ENCODE measurements at places on chromosomes 11 and 22.

- no peak for DNase-seq
These were observed 56.2 kb downstream of the MICAL3 start for GRCh38 chr22:17968126-17968525.

DNA sequence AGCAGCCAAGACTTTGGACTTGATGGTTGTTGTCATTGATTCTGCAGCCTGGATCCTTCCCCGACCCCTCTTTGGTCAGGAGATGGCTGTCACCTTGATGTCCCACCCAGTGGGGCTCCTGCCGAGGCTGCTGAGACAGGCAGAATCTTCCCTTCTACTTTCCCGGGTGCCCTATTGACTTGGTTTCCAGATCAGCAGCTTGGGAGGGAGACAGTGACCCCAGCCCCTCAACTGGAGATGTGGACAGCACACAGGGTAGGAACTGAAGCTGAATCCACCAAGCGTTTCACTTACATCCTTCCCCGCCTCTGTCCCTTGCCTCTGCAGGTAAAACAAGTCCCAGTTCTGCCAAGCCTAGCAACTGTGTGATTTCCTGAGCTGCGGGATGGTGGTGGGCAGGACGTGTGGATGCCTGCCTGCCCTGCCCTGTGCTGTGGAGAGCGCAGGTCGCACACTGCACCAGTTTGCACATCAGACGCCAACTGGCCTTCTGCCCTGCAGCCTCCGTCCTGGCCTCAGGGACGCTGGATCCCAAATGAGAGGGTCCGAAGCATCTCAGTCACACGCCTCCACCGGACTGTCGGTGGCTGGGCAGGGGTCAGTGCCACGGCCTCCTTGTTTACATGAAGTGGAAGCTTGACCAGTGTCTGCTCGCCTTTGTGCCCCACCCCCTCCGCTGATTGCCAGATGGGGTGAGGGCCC is 34.6 kb downstream of the FAM83F start:
- no peak for DNase-seq

- DNase-seq = no peak
These were observed 203.1 kb downstream of the RAB38 start for GRCh38 chr11:87972133-87972532.

GRCh38 chr11:106904826-106905225 is 113.5 kb downstream of the GUCY1A2 start:
- no peak for DNase-seq

DNA sequence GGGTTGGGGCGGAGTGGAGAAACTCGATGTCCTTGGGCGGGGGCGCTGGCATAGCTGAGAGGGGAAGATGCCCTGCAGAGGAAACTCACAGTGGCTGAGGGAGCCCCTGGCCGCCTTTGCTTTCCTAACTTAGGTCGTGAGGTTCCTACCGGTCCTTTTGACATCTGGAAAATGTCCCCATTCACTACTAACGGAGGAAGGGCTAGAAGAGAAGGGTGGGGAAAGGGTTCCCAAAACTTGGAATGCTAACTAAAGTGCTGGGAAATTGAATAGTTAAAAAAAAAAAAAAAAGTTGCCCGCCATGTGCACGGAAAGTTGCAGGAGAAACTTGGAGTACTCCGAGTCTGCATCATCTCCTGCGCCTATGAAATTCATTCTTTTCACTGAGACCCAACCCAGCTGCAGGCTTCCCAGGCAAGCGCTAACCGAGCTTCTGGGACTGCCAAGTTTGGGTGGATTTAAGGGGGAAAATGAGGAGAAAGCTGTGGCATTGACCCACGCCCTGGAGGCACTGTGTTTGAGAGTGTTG is 796 bp downstream of the TIMP3 start:
- DNase-seq = no peak

Measured in SW 1271 (cell line).